ENCODE measurements at places on chromosomes 5 and 9.
A peak's percentile ranks its signal among the peaks of the same experiment; 100 is the strongest.

GRCh38 chr5:176134529-176135223, 103.5 kb upstream of the SIMC1 start:
- no peak for DNase-seq

GRCh38 chr5:123545506-123545905, 33.5 kb downstream of the CSNK1G3 start:
- no peak for DNase-seq

DNA sequence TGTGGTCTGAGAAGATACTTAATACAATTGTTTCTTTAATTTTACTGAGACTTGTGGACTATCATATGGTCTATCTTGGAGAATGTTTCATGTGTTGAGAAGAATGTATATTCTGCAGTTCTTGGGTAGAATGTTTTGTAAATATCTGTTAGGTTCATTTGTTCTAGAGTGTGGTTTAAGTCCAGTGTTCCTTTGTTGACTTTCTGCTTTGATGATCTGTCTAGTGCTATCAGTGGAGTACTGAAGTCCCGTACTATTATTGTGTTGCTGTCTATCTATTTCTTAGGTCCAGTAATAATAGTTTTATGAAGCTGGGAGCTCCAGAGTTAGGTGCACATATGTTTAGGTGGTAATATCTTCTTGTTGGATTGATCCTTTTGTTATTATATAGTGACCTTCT, 36.1 kb downstream of the IQGAP2 start:
- no peak for DNase-seq

DNA sequence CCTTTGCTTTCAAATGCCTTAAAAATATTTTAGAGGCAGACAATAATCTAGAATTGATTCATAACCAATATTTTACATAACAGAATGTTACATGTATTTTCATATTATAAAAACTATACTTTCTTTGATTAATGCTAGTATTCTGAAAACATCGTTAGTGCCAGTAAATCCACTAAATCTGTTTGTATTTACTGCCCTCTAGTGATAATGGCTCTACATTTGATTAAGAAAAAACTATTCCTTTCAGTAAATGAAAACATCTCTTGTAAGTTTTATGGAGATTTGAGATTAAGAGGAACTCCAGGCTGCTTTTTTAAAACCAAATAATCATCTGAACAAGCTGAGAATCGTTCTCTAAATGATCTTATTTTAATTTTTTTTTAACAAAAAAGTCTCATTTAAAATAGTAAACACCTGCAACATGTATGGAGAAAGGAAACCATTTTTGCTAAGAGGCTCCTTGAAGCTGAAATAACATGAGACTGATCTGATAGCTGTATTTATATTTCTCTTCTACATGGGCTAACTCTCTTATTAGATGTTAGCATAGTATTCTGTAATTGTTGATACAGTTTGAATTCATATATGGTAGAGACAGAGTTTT, 424.7 kb downstream of the RAB3C start:
- DNase-seq, result no peak

DNA sequence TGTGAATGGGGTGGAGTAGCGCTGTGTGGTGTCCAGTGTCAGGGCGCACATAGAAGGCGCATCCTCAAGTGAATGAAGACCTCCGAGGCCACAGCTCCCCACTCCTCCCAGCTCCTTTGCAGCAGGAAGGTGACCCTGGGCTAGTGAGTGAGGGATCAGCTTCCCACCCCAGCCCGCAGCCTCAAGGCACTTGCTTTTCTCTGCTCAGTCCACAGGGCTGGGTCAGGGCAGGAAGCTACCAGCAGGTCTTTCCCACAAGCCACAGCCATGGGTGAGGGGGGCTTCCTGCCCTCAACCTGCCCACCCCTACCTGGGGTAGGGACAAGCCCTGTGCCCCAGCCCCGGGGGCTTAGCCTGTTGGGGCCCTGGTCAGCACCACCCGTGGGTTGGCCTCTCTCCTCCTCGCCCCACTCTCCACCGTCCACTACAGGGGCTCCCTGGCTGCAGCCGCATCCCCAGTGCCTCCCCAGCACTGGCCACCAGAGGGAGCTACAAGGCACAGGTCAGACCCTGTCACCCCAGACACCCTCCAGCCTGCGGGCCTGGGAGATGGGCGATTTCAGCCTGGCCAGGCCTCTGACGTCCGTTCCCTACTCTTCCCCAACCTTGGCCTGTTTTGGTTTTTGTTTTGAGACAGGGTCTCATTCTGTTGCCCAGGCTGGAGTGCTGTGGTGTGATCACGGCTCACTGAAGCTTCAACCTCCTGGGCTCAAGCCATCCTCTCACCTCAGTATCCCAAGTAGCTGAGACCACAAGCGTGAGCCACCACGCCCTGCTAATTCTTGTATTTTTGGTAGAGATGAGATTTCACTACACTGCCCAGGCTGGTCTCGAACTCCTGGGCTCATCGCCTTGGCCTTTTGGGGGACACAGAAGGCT, 1.3 kb upstream of the ABCA2 start:
- peak; percentile 50 for DNase-seq
